Chondrocyte (in vitro differentiated cells): ENCODE measurements at places on chromosomes 12 and 14. TPM values are rescaled to one million over a fixed set of nuclear protein-coding genes. Genes with fewer than 3 reads are reported as not detected.
A peak's percentile ranks its signal among the peaks of the same experiment; 100 is the strongest.

The OR6C2 gene
- total RNA-seq, result not detected in 3 replicates

GRCh38 chr14:37709419-37710195 lies 114.2 kb downstream of the TTC6 start:
- no peak overlapping the region for H3K4me3 ChIP-seq
- H3K4me1 ChIP-seq, result no peaks in the 10 kb centered on the region
- H3K36me3 ChIP-seq, result no peaks in the 10 kb centered on the region
- peaks cover 42% of the 10 kb centered on the region for H3K27me3 ChIP-seq
- H3K27ac ChIP-seq, result no peak overlapping the region
- no peak for DNase-seq

DNA sequence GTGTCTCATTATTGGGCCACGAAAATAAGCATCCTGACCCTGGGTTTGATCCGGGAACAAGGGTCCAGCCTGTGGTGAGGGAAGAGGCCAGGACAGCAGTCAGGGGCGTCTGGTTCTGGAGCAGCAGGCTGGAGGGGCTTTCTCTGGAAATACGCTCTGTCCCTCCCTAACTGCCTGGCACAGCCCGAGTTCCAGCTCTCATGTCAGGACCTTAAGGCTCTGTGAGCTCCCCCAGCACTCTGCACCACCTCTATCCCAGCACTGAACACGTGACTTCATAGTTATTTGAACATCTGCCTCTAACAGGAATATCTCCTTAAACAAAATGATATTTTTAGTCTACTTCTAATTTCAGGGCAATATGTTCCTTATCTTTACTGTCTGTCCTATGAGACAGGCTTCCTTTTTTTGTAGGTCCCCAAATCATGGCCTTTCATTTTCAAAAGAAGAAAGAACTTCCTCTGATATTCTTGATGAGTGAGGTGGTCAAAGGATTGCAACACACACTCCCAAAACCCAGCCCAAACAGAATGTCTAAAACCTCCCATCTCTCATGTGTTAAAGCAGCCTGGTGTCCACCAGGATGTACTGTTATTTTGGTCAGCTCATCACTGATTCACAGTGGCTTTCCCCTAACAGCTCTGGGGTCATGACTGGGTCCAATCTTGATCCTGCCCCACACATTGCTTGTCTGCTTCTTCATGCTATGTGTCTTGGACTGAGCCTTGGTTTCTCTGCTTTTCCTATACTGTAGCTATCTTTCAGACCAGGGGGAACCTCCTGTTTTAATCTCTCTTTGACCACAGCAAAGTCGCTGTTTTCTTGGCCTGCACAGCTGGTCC lies 9.7 kb downstream of the AQP6 start:
- no peaks in the 10 kb centered on the region for H3K27me3 ChIP-seq
- no peak overlapping the region for H3K4me3 ChIP-seq
- no peaks in the 10 kb centered on the region for H3K36me3 ChIP-seq
- peaks cover 14% of the 10 kb centered on the region for H3K4me1 ChIP-seq
- H3K27ac ChIP-seq, result no peak overlapping the region

GRCh38 chr12:83461336-83461935 lies 774.7 kb downstream of the TMTC2 start:
- H3K36me3 ChIP-seq, result no peaks in the 10 kb centered on the region
- H3K4me1 ChIP-seq, result peaks cover 11% of the 10 kb centered on the region
- peaks cover 3% of the 10 kb centered on the region for H3K27me3 ChIP-seq
- DNase-seq, result no peak

GRCh38 chr12:52055731-52056711 lies 4.8 kb downstream of the NR4A1 start:
- DNase-seq, result no peak
- no peak overlapping the region for H3K4me3 ChIP-seq
- H3K27ac ChIP-seq, result no peak overlapping the region
- H3K4me1 ChIP-seq, result peaks cover 9% of the 10 kb centered on the region
- H3K27me3 ChIP-seq, result no peaks in the 10 kb centered on the region
- H3K36me3 ChIP-seq, result peaks cover 3% of the 10 kb centered on the region

GRCh38 chr14:69882116-69882864 lies 3.1 kb downstream of the SMOC1 start:
- H3K27ac ChIP-seq, result no peak overlapping the region
- H3K4me1 ChIP-seq, result peaks cover 7% of the 10 kb centered on the region
- H3K4me3 ChIP-seq, result no peak overlapping the region
- no peaks in the 10 kb centered on the region for H3K36me3 ChIP-seq
- peaks cover 57% of the 10 kb centered on the region for H3K27me3 ChIP-seq

The OTUB2 gene
- total RNA-seq, result 0.99 to 2.1 TPM (median 1.9 TPM) in 3 replicates

The ALDH1L2 gene
- total RNA-seq, result 87.2 to 158 TPM (median 153 TPM) in 3 replicates

GRCh38 chr12:24510581-24511125 lies 438.2 kb downstream of the BCAT1 start:
- no peak overlapping the region for H3K4me3 ChIP-seq
- no peak overlapping the region for H3K27ac ChIP-seq
- DNase-seq, result no peak
- no peaks in the 10 kb centered on the region for H3K4me1 ChIP-seq
- no peaks in the 10 kb centered on the region for H3K27me3 ChIP-seq

GRCh38 chr14:77026166-77026929 lies 2.2 kb downstream of the IRF2BPL start:
- peak overlapping the region; percentile 89 for H3K27ac ChIP-seq
- H3K27me3 ChIP-seq, result no peaks in the 10 kb centered on the region
- H3K4me1 ChIP-seq, result peaks cover 46% of the 10 kb centered on the region
- peak; percentile 94 for DNase-seq
- H3K36me3 ChIP-seq, result peaks cover 12% of the 10 kb centered on the region

- H3K36me3 ChIP-seq, result no peaks in the 10 kb centered on the region
- H3K4me1 ChIP-seq, result no peaks in the 10 kb centered on the region
- no peak overlapping the region for H3K27ac ChIP-seq
- DNase-seq, result no peak
- no peak overlapping the region for H3K4me3 ChIP-seq
These were observed 37.1 kb downstream of the LMO3 start for GRCh38 chr12:16568873-16569272.

- H3K27me3 ChIP-seq, result peaks cover 2% of the 10 kb centered on the region
- H3K4me1 ChIP-seq, result peaks cover 46% of the 10 kb centered on the region
- no peak for DNase-seq
- peak within 1 kb of the TSS; percentile 51 for H3K27ac ChIP-seq
- peaks cover 2% of the 10 kb centered on the region for H3K36me3 ChIP-seq
These were observed at the start of gene RAB15 for GRCh38 chr14:64971943-64972791. Gene RAB15, minus strand, starts transcription at chr14:64972336. Its CDS starts 260 bp downstream, at chr14:64972076.

The WNT1 gene
- not detected in 3 replicates for total RNA-seq

The MGAT4C gene
- total RNA-seq, result 0.02 to 0.30 TPM (median 0.26 TPM) in 3 replicates

DNA sequence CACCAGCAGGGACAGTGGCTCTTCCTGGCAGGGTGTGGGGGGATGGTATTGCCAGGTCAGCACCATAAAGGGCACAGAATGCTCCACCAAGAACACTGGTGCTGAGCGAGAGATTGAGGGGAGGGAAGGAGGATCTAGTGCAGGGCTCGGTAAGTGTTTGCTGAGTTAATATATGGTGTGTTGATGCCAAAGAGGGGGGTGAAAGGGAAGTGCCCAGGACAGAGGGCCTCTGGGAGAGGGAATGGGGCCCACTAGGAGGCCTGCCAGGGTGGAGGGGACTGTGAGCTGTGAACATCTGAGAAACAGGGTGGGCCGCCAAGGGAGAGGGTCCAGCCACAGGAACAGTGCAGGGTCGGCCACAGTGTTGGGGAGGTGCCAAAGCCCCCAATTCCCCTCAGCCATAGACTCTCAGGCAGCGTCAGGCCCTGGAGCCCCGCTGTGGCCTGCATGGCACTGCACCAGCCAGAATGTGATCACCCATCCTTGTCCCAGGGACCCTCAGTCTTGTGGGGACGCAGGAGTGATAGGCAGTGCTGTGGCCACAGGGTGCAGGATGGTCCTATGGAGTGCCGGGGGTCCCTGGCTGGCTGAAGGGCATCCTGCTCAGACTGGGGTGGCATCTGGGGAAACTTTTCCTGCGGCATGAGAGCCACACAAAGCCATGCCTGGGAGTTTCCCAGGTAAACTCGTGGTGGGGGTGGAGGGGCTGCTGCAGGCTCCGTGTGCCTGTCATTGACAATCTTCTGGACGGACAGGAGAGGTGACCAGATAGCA lies 11.9 kb downstream of the RIN3 start:
- H3K36me3 ChIP-seq, result peaks cover 2% of the 10 kb centered on the region
- H3K27ac ChIP-seq, result no peak overlapping the region
- H3K4me1 ChIP-seq, result peaks cover 7% of the 10 kb centered on the region
- H3K27me3 ChIP-seq, result no peaks in the 10 kb centered on the region
- no peak overlapping the region for H3K4me3 ChIP-seq
- DNase-seq, result no peak

- H3K4me3 ChIP-seq, result no peak overlapping the region
- DNase-seq, result no peak
- peaks cover 52% of the 10 kb centered on the region for H3K27me3 ChIP-seq
- no peaks in the 10 kb centered on the region for H3K36me3 ChIP-seq
- H3K4me1 ChIP-seq, result no peaks in the 10 kb centered on the region
These were observed 15.8 kb downstream of the FOXA1 start for GRCh38 chr14:37579274-37579673.

DNA sequence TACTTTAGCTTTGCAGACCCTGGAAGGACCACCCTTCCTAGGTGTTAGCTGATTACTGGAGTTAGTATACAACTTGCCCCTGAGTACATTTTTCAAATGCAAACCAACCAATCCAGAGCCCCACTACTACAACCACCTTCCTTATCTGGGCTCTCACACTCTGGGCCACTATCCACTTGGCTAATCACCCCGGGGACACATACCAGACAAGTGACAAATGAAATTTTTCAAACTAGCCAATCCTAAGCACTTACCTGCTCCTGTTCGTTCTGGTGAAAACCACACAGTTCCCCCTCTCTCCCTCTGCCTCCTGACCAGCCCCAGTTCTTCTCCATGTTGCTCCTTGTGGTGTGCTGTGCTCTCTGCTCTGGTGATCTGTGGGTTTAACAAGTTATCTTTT lies 140.4 kb downstream of the CNTN1 start:
- H3K4me1 ChIP-seq, result no peaks in the 10 kb centered on the region
- no peak overlapping the region for H3K27ac ChIP-seq

The GPRC5D gene
- not detected in 3 replicates for total RNA-seq

- H3K4me1 ChIP-seq, result no peaks in the 10 kb centered on the region
- H3K27me3 ChIP-seq, result no peaks in the 10 kb centered on the region
- peaks cover 11% of the 10 kb centered on the region for H3K36me3 ChIP-seq
- H3K27ac ChIP-seq, result peak overlapping the region; percentile 97
- peak; percentile 98 for DNase-seq
These were observed 21.0 kb upstream of the CHFR start for GRCh38 chr12:132908145-132909029.

GRCh38 chr12:623865-624372 lies 39.3 kb downstream of the NINJ2 start:
- no peak for DNase-seq
- H3K4me1 ChIP-seq, result peaks cover 3% of the 10 kb centered on the region
- H3K27me3 ChIP-seq, result no peaks in the 10 kb centered on the region
- no peak overlapping the region for H3K4me3 ChIP-seq

GRCh38 chr14:22671622-22672021 lies 27.5 kb upstream of the OR6J1 start:
- no peaks in the 10 kb centered on the region for H3K27me3 ChIP-seq
- no peak overlapping the region for H3K4me3 ChIP-seq
- no peak overlapping the region for H3K27ac ChIP-seq
- peaks cover 5% of the 10 kb centered on the region for H3K36me3 ChIP-seq
- H3K4me1 ChIP-seq, result peaks cover 40% of the 10 kb centered on the region

The DNAH10 gene
- 0.46 to 1.2 TPM (median 0.95 TPM) in 3 replicates for total RNA-seq

DNA sequence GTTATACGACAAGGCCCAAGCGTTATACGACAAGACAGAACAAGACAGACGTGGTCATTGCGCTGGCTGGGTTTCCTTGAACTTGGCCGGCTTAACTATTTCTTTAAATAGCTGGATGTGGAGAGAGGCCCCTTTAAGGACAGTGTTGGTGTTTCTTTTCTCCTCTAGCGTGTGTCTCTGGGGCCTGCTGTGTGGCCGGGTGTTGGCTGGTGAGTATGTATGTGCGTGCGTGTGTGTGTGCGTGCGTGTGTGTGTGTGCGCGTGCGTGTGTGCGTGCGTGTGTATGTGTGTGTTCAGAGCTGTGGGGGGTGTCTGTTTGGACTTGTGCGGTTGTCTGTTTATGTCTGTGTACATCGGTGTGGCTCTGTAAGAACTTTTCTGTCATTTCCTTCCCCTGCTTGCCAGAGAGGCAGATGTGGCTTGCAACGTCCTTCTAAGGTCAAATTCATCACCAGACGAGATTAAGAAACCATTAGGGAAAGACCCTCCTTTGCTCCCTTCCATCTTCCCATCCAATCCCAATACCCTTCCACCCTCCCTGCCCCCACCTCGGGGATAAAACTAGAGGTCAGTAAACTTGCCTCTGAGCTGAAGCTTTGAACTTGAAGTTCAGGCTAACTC lies 78.6 kb upstream of the TBX3 start:
- peaks cover 5% of the 10 kb centered on the region for H3K27me3 ChIP-seq
- no peak overlapping the region for H3K27ac ChIP-seq
- no peak for DNase-seq
- H3K4me3 ChIP-seq, result no peak overlapping the region

- no peaks in the 10 kb centered on the region for H3K4me1 ChIP-seq
- H3K27me3 ChIP-seq, result no peaks in the 10 kb centered on the region
- H3K27ac ChIP-seq, result no peak overlapping the region
- H3K36me3 ChIP-seq, result peaks cover 3% of the 10 kb centered on the region
- no peak overlapping the region for H3K4me3 ChIP-seq
These were observed 89.1 kb upstream of the CNOT2 start for GRCh38 chr12:70154087-70154638.

GRCh38 chr12:45866299-45866698 lies 124.1 kb downstream of the SCAF11 start:
- no peak overlapping the region for H3K27ac ChIP-seq
- H3K36me3 ChIP-seq, result peaks cover 9% of the 10 kb centered on the region
- no peak overlapping the region for H3K4me3 ChIP-seq

DNA sequence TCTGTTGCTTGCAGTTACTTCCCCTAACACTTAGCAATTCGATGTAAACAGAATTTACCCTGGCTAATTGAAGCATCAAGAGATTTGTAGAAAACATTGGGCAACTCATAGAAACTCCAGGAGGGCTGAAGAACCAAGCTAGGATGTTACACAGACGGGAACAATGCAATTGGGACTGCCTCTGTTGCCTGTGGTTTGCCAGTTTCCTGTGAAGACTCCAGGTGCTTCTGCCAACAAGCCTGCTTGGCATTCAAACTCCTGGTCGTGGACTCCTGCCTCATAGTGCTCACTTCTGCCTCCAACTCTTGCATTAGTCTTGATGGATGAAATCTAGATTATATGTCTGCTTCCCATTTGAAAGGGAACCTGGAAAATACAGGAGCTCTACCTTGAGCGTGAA lies 246.0 kb downstream of the BMP4 start:
- peaks cover 14% of the 10 kb centered on the region for H3K4me1 ChIP-seq
- peaks cover 1% of the 10 kb centered on the region for H3K36me3 ChIP-seq
- DNase-seq, result no peak
- no peak overlapping the region for H3K27ac ChIP-seq

GRCh38 chr12:29234965-29235626 lies 86.0 kb downstream of the FAR2 start:
- no peaks in the 10 kb centered on the region for H3K27me3 ChIP-seq
- peaks cover 15% of the 10 kb centered on the region for H3K4me1 ChIP-seq
- no peak overlapping the region for H3K4me3 ChIP-seq
- H3K36me3 ChIP-seq, result no peaks in the 10 kb centered on the region
- DNase-seq, result no peak

- peaks cover 44% of the 10 kb centered on the region for H3K4me1 ChIP-seq
- no peak overlapping the region for H3K4me3 ChIP-seq
- no peaks in the 10 kb centered on the region for H3K27me3 ChIP-seq
These were observed 101.6 kb downstream of the BBS10 start for GRCh38 chr12:76246611-76247010.

The OR4K15 gene
- not detected in 3 replicates for total RNA-seq
